ENCODE measurements at places on chromosomes 1 and 21.
A peak's percentile ranks its signal among the peaks of the same experiment; 100 is the strongest.

- no peak for DNase-seq
Observed at GRCh38 chr1:223052931-223053330, 90.1 kb downstream of the TLR5 start.

GRCh38 chr1:168824418-168825065, 95.5 kb upstream of the DPT start:
- no peak for DNase-seq

- DNase-seq = no peak
Observed at GRCh38 chr1:70090141-70090540, 115.2 kb downstream of the LRRC40 start.

DNA sequence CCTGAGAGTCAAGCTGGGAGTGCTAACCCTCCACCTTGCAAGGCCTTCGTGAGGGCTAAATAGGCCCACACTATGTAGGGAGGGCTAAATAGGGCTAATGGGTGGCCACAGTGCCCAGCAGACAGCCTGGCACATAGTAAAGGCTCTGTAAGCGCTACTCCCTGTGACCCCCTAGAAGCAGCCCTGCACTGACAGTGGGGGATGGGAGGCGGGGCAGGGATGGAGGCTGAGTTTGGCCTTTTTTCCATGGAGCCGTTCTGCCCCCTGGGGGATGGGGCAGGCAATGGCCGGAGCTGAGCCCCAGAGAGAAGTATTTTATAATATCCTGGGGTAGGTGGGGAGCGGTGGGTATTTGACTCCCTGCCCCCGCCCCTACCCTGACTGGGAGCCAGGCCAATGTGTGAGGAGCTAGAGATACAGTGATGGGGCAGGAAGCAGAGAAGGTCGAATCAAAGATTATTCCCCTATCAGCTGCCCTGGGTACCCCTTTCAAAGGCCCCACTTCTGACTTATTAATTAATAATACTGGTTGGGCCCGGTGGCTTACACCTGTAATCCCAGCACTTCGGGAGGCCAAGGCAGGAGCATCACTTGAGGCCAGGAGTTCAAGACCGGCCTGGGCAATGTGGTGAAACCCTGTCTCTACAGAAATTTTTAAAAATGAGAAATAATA, 42.3 kb downstream of the LACTBL1 start:
- peak; percentile 55 for DNase-seq

DNA sequence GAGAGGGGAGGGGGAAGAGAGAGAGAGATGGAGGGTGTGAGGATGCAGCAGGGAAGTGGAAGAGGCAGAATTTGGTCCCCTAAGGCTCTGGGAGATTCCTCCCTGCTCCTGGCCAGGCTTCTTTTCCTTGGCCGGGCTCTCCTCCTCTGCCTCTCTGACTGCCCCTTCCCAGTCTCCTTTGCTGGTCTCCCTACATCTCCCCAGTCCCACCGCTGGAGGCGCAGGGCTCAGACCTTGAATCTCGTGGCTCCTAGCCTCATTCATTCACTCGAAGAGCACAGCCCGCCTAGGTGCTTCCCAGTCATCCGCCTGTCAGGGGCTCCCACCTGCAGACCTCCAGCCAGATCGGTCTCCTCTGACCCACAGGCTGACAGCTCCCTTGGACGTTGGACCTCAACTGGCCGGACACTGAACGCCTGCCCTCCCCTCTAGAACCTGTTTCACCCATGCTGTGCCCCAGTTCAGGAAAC, 76.5 kb downstream of the VWA5B1 start:
- DNase-seq = peak; percentile 54

DNA sequence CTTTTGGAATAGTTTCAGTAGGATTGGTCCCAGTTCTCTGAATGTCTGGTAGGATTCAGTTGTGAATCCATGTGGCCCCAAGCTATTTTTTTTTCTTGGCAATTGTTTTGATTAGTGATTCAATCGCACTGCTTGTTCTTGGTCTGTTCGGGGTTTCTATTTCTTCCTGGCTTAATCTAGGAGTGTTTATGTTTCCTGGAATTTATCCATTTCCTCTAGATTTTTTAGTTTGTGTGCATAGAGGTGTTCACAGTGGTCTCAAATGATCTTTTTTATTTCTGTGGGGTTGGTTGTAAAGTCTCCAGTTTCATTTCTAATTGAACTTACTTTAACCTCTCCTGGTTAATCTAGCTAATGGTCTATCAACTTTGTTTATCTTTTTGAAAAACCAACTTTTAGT, 117.6 kb downstream of the NME7 start:
- no peak for DNase-seq

DNA sequence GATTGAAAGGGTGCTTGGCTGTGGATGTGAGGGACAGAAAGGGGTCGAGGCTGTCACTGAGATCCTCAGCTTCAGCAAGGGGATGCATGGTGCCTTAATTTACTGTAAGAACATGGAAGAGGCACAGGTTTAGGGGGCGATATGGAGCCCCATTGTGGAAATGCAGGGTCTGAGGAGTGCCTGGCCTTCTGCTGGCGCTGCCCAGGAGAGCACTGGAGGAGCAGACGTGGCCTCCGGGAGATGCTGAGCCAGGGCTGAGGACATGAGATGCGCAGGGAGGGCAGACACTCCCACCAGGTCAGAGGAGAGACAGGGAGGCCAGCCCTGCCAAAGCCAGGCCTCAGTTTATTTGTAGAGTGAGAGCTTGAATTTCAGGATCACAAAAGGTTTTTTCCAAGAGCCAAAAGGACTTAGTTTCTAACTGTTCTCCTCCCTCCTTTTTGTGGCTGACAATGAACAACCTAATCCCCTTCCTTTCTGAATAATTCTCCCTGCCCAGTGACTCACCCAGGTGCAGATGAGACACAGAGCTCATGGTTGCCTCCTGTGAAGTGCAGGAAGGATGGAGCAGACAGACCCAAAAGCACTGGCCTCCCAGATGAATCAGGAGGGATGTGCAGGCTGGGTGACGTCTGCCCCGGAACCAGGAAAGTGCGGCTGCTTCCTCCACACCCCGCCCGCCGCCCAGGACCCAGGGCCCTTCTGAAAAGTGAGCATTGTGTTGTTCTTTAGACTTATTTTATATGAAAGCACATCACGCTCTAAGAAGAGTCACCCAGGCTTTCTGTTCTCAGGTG, 73.0 kb upstream of the TMPRSS2 start:
- DNase-seq = no peak

- DNase-seq = no peak
Observed at GRCh38 chr1:221841251-221841982, 99.5 kb upstream of the DUSP10 start.

GRCh38 chr1:229990326-229990725, 76.7 kb upstream of the GALNT2 start:
- DNase-seq = no peak

Data from ACHN (cell line).